ENCODE measurements at places on chromosomes 13 and 19.

DNA sequence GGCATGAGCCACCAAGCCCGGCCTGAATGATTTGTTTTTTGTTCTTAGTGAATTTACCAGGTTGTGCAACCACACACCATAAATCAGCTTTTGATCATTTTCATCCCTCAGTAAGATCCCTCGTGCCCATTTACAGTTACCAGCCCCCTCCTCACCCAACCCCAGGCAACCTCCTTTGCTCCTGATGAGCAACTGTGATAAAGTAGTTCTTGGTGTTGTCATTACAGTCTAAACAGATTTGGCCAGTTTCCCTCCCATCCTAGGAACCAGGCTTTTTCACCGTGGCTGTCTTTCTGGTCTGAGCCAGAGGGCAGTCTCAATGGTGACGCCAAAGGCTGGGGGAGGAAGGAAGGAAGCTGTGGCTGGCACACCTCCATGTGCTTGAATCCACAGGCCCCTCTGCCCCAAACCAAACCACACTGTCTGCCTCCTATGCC lies 61.2 kb upstream of the WDFY2 start:
- no peak for DNase-seq

DNA sequence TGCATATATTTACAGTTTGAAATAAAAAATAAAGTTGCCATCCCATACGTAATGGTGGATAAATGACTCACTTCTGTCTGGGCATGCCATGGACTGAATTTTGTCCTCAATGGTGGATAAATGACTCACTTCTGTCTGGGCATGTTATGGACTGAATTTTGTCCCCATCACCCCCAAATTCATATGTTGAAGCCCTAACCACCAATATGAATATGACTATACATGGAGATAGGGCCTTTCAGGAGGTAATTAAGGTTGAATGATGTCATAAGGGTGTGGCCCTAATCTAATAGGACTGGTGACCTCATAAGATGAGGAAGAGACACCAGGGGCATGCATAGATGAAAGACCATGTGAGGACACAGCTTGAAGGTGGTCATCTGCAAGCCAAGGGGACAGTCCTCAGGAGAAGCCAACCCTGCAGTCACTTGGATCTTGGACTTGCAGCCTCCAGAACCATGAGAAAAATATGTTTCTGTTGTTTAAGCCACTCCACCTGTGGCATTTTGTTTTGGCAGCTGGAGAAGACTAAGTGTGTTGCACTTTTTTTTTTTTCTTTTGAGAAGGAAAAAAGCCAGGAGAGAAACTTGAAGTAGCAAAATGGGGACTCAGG lies 41.8 kb downstream of the RFC3 start:
- DNase-seq, result no peak

- no peak for DNase-seq
These were observed 933 bp upstream of the UQCR11 start for GRCh38 chr19:1606138-1606651.

GRCh38 chr19:15154002-15154612 lies 46.7 kb downstream of the NOTCH3 start:
- DNase-seq, result no peak

- peak; percentile 29 for DNase-seq
These were observed 101.3 kb downstream of the ARHGEF7 start for GRCh38 chr13:111216166-111216960.

- DNase-seq, result no peak
These were observed 1.5 kb downstream of the MAP4K1 start for GRCh38 chr19:38616265-38616664.

- no peak for DNase-seq
These were observed 5.8 kb downstream of the ARHGEF7 start for GRCh38 chr13:111120913-111121312.

DNA sequence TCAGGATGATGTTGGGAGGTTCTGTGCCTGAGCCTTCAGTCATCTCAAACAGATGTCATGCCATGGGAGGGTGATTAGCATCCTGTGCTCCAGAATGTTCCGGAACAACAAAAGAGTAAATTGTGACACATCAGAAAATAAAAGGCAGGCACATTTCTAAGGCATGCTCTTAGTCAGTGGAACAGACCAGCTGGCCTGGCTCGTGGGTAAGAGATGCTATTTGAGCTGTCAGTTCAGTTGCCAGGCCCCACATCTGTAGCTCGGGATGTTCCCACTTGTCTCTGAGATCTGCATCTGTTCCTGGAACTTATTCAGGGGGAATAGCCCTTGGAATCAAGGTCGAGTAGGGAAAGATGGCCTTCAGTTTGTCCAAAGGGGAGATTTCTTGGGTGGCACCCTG lies 26.0 kb downstream of the OLFM4 start:
- DNase-seq, result no peak

DNA sequence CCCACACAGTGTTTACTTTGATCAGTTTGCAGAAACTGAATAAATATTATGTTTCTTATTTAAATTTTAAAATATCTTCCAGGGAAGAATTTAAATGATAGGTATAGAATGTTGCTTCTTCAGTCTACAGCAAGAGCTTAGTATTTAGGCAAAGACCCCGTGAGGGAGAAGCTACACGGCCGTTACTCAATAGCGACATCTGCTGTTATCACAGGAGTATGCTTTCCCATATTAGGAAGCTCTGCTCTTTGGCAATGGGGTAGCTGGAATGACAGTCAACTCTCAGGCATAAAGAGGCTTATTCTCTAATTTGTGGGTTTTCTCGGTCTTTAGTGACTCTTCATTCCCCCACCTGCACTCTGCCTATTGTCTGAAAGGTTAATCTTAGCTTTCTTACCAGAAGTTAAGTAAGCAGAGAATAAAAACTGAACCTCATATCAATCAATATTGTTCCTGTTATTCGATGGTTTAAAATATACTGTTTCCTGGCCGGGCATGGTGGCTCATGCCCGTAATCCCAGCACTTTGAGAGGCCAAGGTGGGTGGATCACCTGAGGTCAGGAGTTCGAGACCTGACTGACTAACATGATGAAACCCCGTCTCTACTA lies 13.2 kb upstream of the LHFPL6 start:
- DNase-seq, result peak; percentile 13

DNA sequence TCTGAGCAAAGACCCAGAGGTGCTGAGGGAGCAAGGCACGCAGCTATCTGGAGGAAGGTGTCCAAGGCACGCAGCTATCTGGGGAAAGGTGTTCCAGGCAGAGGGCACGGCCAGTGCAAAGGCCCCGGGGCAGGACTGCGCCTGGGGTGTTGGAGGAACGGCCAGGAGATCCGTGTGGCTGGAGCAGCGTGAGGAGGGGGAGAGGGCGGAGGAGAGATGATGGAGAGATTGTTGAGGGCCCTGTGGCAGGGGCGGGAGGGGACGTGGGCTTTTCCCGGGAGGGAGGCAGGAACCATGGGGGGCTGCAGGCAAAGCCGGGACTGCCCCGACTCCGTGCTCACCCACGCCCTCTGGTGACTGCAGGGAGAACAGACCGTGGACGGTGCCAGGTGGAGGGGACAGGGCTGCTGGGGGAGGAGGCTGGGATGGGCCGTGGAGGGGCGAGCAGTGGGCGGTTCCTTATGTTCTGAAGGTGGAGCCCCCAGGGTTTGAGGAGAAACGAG lies 13.3 kb upstream of the MISP start:
- peak; percentile 37 for DNase-seq

- no peak for DNase-seq
These were observed 274.6 kb downstream of the ITGBL1 start for GRCh38 chr13:101727118-101727517.

DNA sequence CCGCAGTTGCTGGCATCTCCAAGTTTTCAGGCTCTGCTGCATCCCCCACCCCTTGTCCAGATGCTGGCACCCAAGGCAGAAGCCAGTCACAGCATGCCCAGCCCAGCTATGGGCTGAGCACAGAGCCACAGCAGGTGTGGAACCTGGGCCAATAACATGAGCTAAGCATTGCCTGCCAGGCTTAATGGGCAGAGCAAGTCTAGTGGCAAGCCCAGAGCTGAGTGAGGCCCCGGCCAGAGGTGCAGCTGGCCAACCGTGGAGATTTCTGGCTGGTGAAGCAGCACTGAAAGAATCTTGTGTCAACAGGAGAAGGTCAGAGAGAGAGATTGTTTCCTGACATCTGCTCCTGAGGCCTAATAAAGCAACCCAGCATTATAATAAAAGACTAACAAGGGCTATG lies 111.0 kb downstream of the B3GLCT start:
- no peak for DNase-seq

DNA sequence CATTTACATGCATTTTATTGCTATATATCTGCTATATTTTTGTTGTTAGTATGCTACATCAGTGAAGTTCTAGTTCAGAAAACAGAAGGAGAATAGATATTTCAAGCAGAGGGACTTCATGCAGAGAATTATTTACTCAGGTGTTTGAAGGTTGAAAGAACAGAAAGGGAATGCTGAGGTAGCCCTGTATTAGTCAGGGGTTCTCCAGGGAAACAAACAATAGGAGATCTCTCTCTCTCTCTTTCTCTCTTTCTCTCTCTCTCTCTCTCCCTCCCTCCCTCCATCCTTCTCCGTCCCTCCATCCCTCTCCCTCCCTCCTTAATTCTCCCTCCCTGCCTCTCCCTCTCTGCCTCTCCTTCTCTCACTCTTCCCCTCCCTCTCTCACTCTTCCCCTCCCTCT lies 114.3 kb upstream of the TDRD3 start:
- no peak for DNase-seq

DNA sequence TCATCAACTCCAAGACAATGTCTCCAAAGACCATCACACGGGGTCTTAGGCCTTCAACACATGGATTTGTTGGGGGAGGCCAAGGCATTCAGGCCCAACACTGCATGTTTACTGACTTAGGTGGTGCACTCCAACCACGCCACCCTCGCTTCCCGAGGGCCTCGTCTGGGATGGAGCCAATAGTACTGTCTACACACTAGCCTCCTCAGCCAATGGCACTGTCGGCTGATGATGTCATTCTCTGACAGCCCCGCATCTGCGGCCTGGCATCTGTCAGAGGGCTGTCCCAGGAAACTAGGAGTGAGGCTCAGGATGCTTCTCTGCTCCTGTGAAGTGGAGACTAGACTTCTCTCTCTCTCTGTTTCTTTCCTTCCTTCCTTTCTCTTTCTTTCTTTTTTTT lies 96.6 kb downstream of the TEX26 start:
- DNase-seq, result no peak

DNA sequence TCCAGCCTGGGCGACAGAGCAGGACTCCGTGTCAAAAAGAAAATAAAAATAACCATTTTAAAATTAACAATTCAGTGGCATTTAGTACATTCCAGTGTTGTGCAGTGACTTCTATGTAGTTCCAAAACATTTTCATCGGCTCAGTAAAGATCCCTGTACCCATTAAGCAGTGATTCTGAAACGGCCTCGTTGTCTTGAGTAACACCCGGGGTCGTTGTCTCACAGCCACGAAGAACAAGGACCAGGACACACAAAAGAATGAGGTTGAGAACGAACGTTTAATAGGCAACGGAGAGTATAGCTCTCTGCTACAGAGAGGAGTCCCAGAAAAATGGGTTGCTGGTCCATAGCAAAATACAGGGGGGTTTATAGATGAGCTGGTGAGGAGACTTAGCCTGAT lies 2.4 kb upstream of the TMED1 start:
- no peak for DNase-seq

DNA sequence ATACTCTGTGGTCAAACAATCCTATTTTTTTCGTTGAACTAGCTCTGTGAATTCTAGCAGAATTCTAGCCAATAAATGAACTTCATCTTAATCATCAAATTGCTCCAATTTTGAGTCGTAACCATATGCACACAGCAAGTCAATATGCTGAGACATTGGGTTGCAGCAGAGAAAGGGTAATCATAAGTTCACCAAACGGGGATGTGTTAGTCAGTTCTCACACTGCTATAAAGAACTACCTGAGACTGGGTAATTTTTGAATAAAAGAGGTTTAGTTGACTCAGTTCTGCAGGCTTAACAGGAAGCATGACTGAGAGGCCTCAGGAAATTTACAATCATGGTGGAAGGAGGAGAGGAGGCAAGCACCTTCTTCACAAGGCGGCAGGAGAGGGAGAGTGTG lies 67.7 kb upstream of the ABCC4 start:
- DNase-seq, result no peak

- no peak for DNase-seq
These were observed 210.0 kb downstream of the IRS2 start for GRCh38 chr13:109576331-109576813.

GRCh38 chr19:16582486-16583261 lies 10.5 kb upstream of the SLC35E1 start:
- no peak for DNase-seq

DNA sequence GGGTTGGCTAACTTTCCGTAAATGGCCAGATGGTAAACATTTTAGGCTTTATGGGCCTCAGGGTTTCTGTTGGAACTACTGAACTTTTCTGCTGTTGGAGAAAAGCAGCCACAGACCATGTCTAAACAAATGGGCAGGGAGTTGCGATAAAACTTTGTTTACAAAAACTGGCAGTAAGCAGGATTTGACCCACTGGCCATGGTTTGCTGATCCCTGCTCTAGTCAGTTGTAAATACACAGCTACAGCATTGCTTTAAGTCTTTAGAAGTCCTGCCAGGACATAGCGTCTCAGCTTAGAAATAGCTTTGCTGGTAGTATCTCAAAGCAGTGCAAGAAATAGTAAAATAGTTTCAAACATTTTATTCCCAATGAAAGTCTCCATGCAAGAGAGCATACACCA lies 88.4 kb downstream of the NALCN start:
- DNase-seq, result no peak

DNA sequence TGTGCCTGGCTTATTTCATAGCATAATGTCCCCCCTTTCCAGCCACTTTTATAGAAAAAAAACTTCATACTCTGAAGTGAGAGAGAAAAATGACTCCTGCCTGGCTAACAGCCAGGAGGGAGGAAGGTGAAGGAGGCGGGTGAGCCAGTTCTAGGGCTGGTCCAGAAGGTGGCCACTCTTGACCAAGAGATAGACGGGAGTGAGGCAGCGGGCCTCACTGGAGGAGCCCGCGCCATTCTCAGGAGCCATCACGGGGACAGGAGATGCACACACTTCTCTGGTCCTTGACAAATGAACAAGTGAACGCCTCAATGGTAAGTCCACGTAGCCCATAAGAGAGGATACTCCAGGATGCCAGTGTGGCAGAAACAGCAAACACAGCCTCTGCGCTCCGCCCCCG lies 231.4 kb downstream of the UQCRFS1 start:
- no peak for DNase-seq

DNA sequence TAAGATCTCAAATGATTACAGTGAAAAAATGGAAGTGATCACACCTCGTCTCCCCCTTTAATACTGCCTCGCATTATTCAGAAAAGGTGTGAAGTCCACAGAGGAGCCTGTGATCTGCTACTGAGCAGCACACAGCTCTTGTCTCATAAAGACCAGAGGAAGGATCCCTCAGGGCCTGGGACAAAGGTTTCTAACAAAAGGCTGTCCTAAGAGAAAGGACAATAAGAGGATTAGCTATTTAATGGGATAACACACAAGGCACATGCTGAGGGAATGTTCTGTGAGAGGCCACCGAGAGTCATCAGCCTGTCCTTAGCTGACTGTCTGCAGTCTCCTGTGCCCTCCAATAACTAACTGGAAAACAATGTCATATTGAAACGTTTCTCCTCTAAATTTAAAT lies 26.7 kb downstream of the EBPL start:
- DNase-seq, result no peak
